ENCODE measurements at places on chromosomes 5 and 9.

DNA sequence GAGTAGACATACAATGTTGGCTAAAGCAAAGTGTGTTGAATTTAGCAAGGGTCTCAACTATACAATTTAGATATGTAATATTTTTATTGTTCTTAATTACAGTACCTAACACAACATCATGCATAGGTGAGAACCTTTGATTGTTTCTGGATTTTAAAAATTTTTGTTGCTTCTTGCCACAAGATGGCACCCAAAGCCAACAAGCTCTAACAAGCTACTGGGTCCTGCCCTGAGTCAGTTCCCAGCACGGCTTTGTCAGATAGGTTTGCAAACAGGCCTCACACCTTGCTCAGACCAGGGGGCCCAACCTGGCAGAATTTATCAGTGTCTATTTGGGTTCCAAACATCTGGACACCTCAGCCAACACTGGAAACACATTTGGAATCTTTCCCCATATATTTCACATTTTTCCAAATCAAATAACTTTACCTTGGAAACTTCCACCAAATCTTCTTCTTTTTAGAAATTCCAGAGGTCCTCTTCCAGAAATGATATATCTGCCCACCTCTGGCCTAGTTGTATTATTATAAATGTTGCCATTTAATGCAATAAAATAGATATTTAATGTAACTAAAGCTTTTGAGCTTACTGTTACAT, 49.5 kb upstream of the EGFLAM start:
- no peaks in the 10 kb centered on the region for H3K4me1 ChIP-seq
- H3K36me3 ChIP-seq = no peaks in the 10 kb centered on the region
- peaks cover 4% of the 10 kb centered on the region for H3K27me3 ChIP-seq
- no peak overlapping the region for H3K27ac ChIP-seq
- no peak overlapping the region for H3K4me3 ChIP-seq

GRCh38 chr9:36632892-36633291, 60.2 kb downstream of the MELK start:
- H3K36me3 ChIP-seq = no peaks in the 10 kb centered on the region
- H3K27ac ChIP-seq = no peak overlapping the region
- DNase-seq = no peak
- no peak overlapping the region for H3K4me3 ChIP-seq

- H3K4me1 ChIP-seq = no peaks in the 10 kb centered on the region
- H3K4me3 ChIP-seq = no peak overlapping the region
- no peaks in the 10 kb centered on the region for H3K27me3 ChIP-seq
- H3K36me3 ChIP-seq = no peaks in the 10 kb centered on the region
- no peak for DNase-seq
- H3K27ac ChIP-seq = no peak overlapping the region
These were observed 175.8 kb upstream of the ATP10B start for GRCh38 chr5:161027763-161028162.

GRCh38 chr5:80696450-80696849, 41.7 kb upstream of the DHFR start:
- no peak for DNase-seq
- no peak overlapping the region for H3K4me3 ChIP-seq
- no peaks in the 10 kb centered on the region for H3K36me3 ChIP-seq
- H3K4me1 ChIP-seq = no peaks in the 10 kb centered on the region
- no peak overlapping the region for H3K27ac ChIP-seq

GRCh38 chr5:135878156-135878620, 17.5 kb downstream of the IL9 start:
- H3K4me1 ChIP-seq = peaks cover 9% of the 10 kb centered on the region
- H3K4me3 ChIP-seq = no peak overlapping the region
- H3K27ac ChIP-seq = peak overlapping the region; percentile 60
- no peaks in the 10 kb centered on the region for H3K27me3 ChIP-seq

DNA sequence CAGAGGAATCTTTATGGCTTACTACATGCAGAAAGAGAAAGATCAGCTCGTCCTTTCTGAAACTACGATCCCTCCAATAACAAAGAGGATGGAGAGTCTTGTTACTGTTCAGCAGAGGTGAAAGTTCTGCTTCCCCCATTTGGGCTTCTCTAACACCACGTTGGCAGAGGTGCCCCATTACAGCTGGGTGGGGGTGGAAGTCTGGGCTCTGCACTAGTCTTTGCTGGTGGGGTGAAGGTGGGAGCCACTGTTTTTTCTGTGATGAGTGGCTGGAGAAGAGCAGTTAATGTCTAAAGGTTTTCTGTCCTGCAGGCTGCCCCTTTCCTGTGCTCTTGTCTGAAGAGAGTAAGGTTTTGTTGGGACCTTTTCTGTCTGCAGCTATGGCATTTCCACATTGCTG, 64.7 kb upstream of the OTULINL start:
- no peak overlapping the region for H3K4me3 ChIP-seq
- no peak overlapping the region for H3K27ac ChIP-seq
- H3K27me3 ChIP-seq = no peaks in the 10 kb centered on the region
- no peak for DNase-seq
- no peaks in the 10 kb centered on the region for H3K36me3 ChIP-seq
- H3K4me1 ChIP-seq = no peaks in the 10 kb centered on the region

- DNase-seq = no peak
- H3K27me3 ChIP-seq = no peaks in the 10 kb centered on the region
- no peaks in the 10 kb centered on the region for H3K36me3 ChIP-seq
- no peak overlapping the region for H3K27ac ChIP-seq
These were observed 61.5 kb upstream of the CPEB4 start for GRCh38 chr5:173826428-173827350.

DNA sequence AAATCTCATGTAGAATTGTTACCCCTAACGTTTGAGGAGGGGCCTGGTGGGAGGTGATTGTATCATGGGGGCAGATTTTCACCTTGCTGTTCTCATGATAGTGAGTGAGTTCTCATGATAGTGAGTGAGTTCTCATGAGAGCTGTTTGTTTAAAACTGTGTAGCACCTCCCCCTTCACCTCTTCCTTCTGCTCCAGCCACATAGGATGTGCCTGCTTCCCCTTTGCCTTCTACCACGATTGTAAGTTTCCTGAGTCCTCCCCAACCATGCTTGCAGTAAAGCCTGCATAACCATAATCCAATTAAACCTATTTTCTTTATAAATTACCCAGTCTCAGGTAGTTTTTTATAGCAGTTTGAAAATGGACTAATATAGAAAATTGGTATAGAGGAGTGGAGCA, 1783.7 kb upstream of the CDH9 start:
- H3K4me3 ChIP-seq = no peak overlapping the region
- no peaks in the 10 kb centered on the region for H3K36me3 ChIP-seq
- no peaks in the 10 kb centered on the region for H3K4me1 ChIP-seq
- DNase-seq = no peak
- no peaks in the 10 kb centered on the region for H3K27me3 ChIP-seq

DNA sequence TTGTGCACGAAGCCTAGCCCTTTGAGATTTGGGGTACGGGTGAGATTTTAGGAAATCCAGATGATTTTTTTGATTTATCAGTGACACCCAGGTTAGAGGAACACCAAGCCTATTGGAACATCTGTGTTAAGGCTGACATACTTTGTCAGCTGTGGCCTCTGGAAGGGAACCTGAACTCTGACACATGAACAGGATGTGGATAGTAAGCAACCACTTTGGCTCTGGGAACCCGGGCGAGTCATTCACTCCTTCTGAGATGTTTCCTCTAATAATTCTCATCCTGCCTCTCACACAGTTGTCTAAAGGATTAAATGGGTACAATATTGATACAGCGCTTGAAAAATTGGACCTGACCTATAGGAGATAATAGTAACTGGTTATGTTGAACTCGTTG, 67.8 kb downstream of the FGF1 start:
- no peaks in the 10 kb centered on the region for H3K36me3 ChIP-seq
- no peaks in the 10 kb centered on the region for H3K4me1 ChIP-seq

DNA sequence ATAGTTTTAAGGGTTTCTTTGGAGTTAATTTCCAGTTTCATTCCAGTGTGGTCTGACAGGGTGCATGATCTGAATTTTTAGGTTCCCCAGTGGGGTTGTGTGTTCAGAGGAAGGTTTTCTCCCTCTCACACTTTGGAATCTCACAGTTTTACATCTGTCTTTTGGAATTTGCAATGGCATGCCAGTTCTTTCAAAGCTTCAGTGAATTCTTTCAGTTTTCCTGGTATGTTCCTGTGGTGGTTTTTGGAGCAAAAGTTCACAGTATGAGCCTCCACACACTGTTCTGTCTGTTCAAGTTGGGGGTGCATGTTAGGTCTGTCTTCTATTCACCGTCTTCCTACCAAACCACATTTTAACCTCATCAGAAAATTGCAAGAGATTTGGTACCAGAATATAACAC, 624.2 kb downstream of the KCTD16 start:
- no peak for DNase-seq
- H3K27me3 ChIP-seq = no peaks in the 10 kb centered on the region
- H3K27ac ChIP-seq = no peak overlapping the region
- no peak overlapping the region for H3K4me3 ChIP-seq
- H3K4me1 ChIP-seq = no peaks in the 10 kb centered on the region

- DNase-seq = no peak
- peak overlapping the region; percentile 72 for H3K27ac ChIP-seq
- no peaks in the 10 kb centered on the region for H3K36me3 ChIP-seq
- H3K4me3 ChIP-seq = peak overlapping the region; percentile 56
- no peaks in the 10 kb centered on the region for H3K27me3 ChIP-seq
These were observed 1.3 kb downstream of the DENND1A start for GRCh38 chr9:123928533-123929176.
